ENCODE measurements at places on chromosomes 4 and X.

DNA sequence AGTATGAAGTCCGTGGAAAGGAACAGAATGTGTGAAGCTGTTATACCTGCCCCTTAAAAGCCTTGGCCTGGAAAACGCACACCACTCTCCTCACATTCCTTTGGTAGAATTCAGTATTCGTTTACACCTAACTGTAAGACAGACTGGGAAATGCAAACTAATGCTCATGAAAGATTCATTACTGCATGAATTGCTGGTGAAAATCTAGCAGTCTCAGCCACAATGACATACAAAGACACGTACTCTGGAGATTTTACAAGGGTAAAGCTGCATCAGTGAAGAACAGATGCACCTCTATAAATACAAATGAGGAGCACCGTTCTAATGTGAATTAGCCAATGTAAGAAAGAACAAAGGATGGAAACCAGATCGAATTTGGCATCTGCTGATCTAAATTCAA is 2051.3 kb downstream of the PCDH7 start:
- DNase-seq, result no peak

DNA sequence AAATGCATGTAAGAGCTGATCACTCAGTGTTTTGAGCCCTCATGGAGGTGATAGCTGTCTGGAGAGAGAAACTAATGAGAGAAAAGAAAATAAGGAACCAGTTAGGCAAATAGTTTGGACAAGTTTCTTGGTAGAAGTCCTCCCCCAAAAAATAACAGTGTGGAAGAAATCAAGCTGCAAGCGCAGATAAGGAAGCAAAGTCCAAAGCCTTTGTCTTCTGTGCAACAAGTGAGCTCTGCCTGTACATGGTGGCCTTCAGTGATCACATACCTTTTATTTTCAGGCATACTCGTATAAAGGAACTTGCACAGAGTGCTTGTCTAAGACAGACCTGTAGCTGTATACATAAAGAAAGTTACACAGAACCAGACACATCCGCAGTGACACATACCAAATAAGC is 2.5 kb upstream of the UGT2A3 start:
- no peak for DNase-seq

- DNase-seq, result no peak
Observed at GRCh38 chr4:28373191-28373590, 1512.5 kb downstream of the STIM2 start.

DNA sequence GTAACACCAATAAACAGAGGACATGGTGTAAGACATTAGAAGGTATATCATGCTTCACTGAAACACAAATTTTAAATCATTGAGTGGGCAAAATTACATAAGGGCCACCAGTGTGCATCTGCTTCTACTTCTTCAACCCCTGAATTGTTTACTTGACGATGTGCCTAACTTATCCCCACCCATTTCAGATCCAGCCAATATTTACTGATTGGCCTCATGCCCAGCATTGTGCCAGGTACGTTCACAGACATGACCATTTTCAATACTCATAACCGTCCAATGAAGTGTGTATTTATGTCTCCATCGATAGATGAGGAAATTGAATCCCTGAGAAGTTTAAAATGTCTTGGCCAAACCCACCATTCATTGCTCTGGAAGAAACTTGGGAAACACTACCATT is 208.3 kb upstream of the MID1 start:
- DNase-seq, result no peak

DNA sequence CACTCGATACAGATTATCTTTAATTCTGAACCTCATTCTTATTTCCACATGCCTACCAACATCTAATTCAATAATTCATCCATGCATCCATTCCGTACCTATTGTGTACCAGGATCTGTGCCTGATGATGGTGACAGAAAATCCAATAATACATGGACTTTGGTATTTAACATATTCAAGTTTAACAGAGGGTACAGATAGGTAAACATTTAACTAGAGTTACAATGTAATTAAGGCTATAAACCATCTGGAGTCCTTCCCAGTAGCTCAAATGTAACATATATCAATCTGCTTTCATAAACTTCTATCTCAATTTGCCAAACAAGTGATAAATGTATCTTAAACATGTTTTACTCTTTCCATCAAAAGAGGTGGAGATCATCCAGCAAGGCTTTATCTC is 561.5 kb upstream of the FTHL17 start:
- no peak for DNase-seq

GRCh38 chrX:10744007-10744406 is 123.6 kb upstream of the MID1 start:
- no peak for DNase-seq

DNA sequence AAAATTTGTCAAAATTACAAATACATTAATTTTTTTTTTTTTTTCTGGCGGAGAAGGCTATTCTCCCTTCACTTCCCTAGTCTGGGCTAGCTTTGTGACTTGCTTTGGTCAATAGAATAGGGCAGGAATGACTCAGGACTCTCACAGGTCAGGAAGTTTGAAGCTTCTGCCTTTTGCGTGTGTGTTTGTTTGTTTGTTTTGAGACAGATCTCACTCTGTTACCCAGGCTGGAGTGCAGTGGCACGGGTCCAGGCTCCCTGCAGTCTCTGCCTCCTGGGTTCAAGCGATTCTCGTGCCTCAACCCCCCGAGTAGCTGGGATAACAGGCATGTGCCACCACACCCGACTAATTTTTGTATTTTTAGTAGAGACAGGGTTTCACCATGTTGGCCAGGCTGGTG is 55.9 kb upstream of the USP9X start:
- no peak for DNase-seq

DNA sequence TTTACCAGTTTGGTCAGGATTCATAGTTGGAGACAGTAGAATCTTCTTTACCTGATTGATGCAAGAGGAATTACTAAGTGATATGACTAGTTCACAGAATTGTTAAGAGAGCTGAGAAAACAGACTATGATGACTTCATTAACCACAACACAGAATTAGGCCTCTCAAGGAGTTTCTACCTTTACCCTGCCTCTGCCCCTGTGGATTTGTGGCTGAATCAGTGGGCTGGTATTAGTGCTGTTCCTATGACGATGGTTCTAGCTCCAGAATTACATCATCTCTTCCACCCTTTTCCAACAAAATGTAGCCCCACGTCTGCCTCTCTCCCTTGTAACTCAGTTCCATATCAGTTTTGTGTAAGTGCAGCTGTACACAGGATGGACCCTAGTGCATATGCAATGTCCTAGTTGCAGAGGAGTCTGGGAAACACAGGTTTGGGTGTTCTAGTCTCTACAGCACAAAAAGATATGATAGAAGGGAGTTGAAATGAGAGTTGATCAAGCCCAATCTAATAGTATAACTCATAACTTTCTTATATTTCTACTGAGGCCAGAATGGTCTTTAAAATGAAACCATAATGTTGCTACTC is 99.3 kb downstream of the ANXA5 start:
- DNase-seq, result no peak

- DNase-seq, result peak; percentile 20
Observed at GRCh38 chr4:21792736-21793135, 155.8 kb downstream of the KCNIP4 start.

GRCh38 chrX:67612231-67612630 is 68.4 kb downstream of the AR start:
- peak; percentile 17 for DNase-seq

- peak; percentile 99 for DNase-seq
Observed at GRCh38 chr4:38967260-38968095, 64.7 kb downstream of the TMEM156 start.

DNA sequence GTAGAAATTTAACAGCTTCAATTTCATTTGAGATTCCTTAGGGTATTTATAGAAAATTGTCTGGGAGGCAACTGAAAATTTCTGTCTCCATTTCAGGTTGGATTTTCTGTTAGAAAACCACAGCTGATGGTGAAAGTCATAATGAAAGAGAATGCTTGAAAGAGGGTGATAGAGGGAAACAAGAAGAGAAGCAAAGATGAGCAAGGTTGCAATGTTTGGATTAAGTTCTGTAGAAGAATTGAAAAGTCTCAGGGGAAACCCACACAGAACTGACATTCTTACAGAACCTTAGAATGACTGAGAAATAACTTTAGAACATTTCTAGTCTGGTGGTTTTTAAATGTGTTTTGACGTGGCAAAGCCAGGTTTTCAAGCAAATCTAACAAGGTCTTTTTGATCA is 14.7 kb downstream of the GBA3 start:
- DNase-seq, result no peak

GRCh38 chr4:85854546-85854945 is 379.6 kb downstream of the ARHGAP24 start:
- DNase-seq, result no peak

GRCh38 chr4:123825596-123826291 is 429.1 kb downstream of the SPRY1 start:
- DNase-seq, result no peak

GRCh38 chr4:134126955-134127354 is 74.6 kb downstream of the PABPC4L start:
- no peak for DNase-seq

DNA sequence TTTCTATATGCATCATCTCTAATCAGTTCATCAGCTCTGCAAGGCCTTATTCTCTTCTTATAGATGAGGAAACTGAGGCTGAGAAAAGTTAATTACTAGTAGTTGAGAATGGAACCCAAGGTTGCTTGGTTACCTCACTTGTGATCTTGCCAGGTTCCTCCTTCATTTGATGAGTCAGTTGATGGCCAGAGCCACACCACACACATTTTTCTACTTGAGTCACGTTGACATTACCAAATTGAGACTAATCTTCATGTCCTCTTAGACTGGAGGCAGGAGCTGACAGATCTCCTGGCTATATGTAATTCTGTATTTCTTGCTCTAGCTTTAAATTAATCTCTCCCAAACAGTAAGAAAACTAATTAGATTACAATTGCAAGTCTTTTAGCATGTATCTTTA is 428.4 kb downstream of the AFF2 start:
- DNase-seq, result peak; percentile 60

DNA sequence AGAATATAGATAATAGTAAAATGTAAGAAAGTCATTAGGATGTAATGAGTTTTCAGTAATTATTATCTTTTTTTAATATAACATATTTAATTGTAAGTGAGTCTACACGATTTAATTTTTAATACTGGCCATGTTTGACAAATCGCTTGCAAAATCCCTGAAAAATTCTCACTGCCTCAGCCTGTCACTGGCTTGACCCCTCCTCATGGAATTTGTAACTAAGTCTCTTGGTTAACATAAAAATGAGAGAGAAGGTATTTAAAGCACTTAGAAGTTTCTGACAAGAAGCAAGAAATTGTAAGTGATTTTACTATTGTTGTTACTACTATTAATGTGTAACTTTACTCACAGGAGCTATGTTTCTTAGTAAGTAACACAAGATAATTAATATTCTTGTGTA is 237.9 kb upstream of the GK2 start:
- no peak for DNase-seq

- DNase-seq, result peak; percentile 98
Observed at GRCh38 chr4:81207828-81208227, 7.2 kb downstream of the PRKG2 start.

GRCh38 chrX:45372151-45372550 is 171.5 kb upstream of the DIPK2B start:
- no peak for DNase-seq

- DNase-seq, result no peak
Observed at GRCh38 chr4:188627892-188628291, 488.7 kb downstream of the TRIML1 start.

- no peak for DNase-seq
Observed at GRCh38 chr4:171785388-171785787, 27.8 kb upstream of the GALNTL6 start.

DNA sequence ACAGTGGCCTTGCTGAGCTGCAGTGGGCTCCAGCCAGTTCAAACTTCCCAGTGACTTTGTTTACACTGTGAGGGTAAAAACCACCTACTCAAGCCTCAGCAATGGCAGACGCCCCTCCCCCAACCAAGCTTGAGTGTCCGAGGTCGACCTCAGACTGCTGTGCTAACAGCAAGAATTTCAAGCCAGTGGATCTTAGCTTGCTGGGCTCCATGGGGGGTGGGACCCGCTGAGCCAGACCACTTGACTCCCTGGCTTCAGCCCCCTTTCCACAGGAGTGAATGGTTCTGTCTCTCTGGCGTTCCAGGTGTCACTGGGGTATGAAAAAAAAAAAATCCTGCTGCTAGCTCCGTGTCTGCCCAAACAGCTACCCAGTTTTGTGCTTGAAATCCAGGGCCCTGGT is 168.9 kb upstream of the INTU start:
- DNase-seq, result no peak

GRCh38 chr4:1172228-1172851 is at the start of gene SPON2:
TSS of gene SPON2 (minus strand) at chr4:1172583.
- DNase-seq, result peak; percentile 26

- DNase-seq, result no peak
Observed at GRCh38 chr4:81723927-81724587, 252.3 kb upstream of the RASGEF1B start.

- DNase-seq, result no peak
Observed at GRCh38 chrX:100926453-100926852, 2.3 kb downstream of the XKRX start.

GRCh38 chr4:17646693-17647092 is 32.3 kb downstream of the MED28 start:
- no peak for DNase-seq

GRCh38 chr4:10348241-10348640 is 109.0 kb downstream of the ZNF518B start:
- DNase-seq, result no peak

DNA sequence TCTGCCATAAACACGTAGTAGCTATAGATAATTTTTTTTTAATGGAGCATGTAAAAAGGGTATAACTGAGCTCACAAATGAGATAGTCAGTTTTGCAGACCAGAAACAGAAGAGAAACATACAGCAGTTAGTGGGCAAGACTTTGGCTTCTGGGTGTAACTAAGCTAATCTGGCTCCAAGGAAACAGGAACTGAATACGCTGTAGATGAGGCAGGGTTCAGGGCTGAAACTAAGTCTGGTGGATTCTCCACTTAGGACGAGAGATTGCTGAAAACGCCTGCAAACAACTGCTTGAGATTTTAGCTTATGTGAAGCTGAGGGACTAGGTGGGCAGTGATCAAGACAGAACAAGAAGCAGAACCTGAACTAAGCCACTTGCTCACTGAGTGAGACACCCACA is 91.7 kb downstream of the SMIM20 start:
- DNase-seq, result no peak

- no peak for DNase-seq
Observed at GRCh38 chr4:109319684-109320083, 17.2 kb upstream of the COL25A1 start.

DNA sequence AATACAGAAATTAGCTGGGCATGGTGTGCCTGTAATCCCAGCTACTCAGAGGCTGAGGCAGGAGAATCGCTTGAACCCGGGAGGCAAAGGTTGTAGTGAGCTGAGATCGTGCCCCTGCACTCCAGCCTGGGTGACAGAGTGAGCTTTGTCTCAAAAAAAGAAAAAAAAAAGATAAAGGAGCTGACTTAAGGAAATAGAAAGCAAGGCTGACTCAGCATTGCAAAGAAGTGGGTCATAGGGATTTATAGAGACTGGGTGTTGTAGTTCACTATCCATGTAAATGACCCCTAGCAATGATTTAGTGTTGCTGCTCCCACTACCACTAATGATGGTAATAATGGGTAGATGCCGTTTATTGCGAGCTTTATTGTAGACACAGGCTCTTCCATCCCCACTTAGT is 47.6 kb downstream of the ADD1 start:
- peak; percentile 43 for DNase-seq

DNA sequence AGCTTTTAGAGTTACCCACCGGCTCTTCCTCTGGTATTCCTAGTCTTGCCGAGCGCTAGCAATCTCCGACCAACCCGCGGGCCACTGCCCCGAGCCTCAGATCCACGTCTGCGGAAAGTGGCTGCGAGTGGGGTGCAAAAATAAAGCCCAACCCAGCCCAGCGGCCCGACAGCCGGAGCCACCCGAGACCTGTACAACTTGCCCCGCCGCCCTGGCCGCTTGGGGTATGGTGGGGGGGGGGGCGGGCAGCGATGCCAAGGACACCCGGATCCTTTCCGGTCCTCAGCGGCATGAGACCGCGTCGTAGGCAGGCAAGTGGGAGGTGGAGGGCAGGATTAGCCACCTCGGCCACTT is 1.6 kb downstream of the SLITRK4 start:
- DNase-seq, result no peak
